ENCODE measurements at places on chromosomes 16 and 17.

DNA sequence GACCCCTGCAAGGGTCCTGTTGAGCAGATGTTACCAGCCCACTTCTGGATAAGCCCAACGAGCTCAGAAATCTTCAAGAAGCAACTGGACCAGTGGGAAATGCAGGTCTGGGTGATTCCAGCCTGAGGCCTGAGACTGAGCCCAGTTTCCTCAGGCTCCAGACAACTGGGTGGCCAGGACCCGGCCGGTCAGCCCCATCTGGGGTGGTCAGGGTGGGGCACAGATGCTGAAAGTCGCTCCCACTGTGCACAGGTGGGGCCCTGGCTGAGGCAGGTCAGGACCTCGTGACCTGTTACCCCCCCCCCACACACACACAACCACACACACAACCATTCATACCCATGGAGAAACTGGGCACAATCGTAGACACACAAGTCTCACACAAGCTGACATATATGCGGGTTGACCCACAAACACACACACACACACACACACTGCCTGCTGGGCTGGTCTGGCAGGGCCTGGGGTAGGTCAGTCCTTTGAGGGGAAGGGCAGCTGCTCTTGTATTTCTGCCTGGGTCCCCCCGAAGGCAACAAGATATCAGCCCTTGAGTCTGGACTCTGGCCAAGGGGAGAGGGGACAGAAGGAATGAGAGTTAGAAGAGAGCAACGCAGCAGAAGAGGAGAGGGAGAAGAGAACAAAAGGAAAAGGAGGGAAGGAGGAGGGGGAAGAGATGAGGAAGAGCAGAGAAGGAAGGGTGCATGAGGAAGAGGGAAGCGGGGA, 99.0 kb upstream of the CDH5 start:
- no peak for DNase-seq

DNA sequence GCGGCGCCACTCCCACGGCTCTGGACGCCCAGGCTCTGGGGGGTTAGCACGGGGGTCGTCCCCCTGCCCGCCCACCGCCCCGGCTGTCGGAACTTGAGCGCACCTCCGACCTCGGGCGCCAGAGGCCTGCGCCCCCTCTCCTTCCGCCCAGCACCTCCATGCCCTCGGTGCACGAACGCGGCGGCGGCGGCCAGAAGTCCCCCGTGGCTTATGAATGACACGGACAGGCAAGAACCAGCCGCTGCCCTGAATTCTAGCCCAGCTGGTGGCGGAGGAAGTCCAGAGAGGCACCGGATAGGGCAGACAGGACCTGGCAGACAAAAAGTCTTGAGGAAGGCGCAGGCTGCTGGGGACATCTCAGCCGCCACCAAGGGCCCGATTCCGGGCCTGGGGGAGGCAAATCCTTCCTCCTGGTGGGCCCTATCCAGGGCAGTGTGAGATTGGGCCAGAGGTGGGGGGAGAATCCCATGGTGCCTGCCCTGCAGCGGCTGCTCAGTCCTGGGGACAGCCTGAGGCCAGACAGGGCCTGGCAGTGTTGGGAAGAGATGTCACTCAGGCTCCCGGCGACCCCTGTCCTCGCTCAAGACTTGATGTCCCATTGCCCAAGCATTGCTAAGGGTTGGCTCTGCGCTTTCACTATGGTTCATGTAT, 897 bp upstream of the CYGB start:
- no peak for DNase-seq

- no peak for DNase-seq
These were observed 49.4 kb upstream of the GSE1 start for GRCh38 chr16:85563515-85564276.

DNA sequence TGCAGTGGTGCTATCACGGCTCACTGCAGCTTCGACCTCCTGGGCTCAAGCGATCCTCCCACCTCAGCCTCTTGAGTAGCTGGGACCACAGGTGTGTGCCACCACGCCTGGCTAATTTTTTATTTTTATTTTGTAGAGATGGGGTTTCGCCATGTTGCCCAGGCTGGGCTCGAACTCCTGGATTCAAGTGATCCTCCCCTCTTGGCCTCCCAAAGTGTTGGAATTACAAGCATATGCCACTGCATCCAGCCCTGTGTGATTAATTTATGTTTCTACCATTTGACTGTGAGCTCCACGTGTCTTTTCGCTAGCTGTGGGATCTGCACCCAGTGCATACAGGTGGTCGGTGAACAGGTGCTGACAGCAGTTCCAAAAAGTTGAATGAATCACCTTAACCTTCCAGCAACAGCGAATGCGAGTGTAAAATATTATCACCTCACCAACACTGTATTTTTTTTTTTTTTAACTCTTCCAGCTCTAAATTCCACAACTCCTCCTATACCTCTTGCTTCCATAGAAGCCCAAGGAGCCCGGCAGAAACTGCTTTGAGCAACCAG, 484 bp upstream of the NUDT7 start:
- DNase-seq, result no peak

GRCh38 chr17:57747221-57748017, 2.3 kb upstream of the CCDC182 start:
- peak; percentile 55 for DNase-seq

DNA sequence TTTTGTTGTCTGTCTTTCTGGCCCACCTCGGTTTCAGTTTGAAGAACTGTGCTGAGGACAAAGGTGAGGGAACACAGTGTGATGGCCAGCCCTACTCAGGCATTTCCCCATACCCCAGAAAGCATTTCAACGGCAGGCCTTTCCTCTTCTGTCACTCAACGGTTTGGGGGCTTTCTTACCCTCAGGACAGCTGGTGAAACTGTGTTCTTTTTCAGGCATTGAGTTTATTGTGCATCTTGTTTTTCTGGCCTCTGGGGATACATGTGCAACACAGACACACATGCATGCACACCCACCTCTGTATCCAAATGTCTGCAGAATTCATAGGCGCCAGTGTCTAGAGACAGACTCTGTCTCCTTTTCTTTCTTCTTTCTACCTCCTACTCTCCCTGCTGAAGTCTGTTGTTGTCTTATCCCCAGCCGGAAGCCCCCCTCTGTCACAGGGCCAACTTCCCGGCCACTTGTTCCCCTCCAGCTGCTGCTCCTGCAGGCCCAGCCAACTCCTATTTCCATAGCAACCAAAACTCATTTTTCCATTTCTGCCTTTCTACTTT, 17.0 kb downstream of the CHD9 start:
- DNase-seq, result no peak

GRCh38 chr17:30344283-30345088, 10.6 kb upstream of the TMIGD1 start:
- peak; percentile 92 for DNase-seq

DNA sequence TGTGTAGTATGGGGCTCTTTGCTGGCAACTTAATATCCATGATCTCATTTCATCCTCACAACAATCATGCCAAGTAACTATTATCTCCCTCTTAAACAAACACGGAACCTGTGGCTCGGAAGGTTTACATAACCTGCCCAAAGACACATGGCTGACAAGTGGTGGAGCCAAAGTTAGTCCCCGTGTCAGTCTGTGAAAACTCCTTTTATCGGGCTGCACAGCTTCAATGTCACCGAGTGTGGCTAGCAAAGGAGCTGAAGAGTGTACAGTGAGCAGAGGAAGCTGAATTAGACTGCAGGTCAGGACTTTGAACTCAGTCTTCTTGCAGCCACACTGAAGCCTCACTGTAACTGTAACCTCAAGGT, 80.3 kb downstream of the PARN start:
- peak; percentile 68 for DNase-seq

DNA sequence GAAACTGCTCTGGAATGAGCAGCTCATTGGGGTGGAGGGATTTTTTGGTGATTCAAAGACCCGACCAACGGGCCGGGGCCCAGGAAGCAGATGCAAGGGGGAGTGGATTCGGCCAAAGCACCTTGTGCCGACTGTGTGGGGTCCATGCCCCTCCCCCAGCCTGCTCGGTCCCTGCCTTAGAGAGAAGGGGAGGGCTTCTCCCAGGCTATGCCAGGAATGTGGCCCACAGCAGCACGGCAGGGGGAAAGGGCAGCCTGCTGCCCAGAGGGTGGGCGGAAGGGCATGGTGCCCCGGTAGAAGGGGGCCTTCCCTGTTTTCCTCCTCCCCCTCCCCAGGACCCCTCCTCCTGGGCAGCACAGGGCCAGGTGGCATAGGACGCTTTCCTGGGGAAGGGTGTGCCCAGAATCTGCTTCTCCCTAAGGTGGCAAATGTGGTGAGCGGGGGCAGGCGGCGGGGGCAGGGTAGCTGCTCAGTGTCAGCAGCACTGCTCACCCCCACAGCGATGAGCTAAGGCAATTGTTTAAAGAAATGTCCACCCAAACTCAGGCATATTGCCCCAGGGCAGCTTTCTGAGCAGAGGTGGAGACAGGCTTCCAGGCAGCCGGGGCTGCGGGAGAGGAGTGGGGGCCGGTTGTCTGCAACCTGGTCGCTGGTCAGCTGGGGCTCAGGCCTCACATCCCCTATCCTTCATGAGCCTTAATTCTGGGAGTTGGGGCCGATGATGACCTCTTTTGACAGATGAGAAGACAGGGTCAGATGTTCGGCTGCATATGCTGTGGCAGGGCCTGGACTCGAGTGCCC, 33.9 kb upstream of the MLKL start:
- no peak for DNase-seq

DNA sequence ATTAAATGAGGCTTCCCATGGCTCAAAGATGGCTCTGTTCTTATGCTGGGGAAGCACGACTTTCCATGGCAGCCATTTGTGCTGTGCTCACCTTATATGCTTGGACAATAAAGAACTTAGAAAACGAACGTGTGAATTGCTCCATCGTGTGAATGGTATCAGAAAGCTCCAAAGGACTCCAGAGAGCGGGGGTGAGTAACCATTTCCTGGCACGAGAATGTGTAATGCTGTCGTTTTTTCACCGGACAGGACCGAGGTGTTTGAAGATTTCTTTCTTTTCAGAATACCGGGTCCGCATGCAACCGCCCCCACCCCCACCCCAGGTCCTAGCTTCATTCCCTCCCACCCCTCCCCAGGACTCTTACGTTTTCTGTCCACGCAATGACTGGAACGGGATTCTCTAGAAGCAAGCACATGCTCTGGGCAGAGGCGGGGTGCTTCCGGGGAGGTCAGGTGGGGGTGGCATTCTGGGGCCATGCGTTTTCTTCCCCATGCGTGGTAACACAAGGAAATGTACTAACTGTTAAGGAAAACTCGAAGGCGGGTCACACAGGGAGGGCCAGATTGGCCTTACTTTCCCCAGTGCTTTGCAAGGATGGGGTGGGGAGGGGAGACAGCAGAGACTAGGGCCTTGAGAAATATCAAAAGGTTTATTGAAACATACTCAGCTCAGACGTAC, 26.2 kb downstream of the GPRC5B start:
- no peak for DNase-seq

DNA sequence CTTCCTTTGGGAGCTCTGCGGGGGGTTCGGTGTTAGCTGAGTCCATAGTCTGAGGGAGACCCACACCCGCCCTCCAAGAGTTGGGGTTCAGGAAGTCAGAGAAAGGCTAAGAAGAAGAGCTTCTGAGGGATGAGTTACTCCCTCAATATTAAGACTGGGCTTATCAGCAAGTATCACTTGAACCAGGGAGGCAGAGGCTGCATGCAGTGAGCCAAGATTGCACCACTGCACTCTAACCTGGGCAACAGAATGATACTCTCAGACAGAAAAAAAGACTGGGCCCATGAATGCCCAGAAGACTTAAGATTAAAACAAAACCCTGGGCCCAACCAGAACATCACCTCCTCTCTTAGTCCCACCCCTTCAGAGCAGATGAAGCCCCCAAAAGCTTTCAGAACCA, 6.0 kb downstream of the NKIRAS2 start:
- DNase-seq, result no peak

GRCh38 chr17:17582372-17582771, 9.1 kb downstream of the PEMT start:
- no peak for DNase-seq

DNA sequence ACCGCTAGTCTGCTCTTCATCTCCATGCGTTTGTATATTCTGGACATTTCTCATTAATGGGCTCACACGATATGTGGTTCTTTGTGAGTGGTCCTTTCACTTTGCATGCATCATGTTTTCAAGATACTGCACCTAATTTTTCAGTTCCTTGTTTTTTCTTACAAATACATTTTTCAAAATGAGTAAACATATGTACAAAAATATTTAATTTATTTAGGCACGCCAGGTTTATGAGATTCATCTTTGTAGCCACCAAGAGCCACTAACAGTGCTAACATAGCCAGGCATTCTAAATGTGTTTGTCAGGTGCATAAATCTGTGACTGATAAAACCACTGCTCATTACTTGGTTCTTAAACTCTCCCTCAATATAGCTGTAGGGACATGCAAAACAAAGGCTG, 375.3 kb downstream of the WWOX start:
- DNase-seq, result no peak

- DNase-seq, result no peak
These were observed 217.8 kb downstream of the GRIN2A start for GRCh38 chr16:9964426-9964825.

GRCh38 chr17:16037636-16038035, 38.0 kb downstream of the TTC19 start:
- no peak for DNase-seq

GRCh38 chr17:8475781-8476180, 40.1 kb downstream of the NDEL1 start:
- DNase-seq, result no peak

GRCh38 chr17:70420861-70421445, 251.6 kb downstream of the KCNJ2 start:
- no peak for DNase-seq

DNA sequence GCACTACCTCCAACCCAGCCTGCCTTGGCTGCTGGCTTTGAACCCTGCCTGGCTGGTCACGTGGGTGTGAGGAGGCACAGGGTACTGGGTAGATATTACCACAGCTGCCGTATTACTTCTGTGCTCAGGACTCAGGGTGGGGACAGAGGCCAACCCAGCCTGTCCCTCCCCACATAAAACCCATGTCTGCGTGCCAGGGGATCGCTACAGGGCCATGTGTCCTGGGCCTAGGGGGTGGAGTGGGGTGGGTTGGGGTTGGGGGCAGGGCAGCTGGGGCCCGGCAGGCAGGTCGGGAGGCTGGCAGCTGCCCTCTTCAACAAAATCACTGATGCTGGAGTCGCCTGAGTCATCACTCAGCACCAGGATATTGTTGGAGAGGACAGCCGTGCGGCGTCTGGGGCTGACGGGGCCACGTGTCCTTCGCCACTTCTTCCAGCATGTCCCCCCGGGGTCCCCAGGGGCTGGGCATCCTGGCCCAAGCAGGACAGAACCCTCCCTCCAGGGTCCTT, 39.7 kb upstream of the PVALEF start:
- no peak for DNase-seq

GRCh38 chr16:89369266-89369895, 121.0 kb downstream of the ANKRD11 start:
- DNase-seq, result no peak

GRCh38 chr16:70700101-70701020, 14.5 kb upstream of the MTSS2 start:
- no peak for DNase-seq

- DNase-seq, result no peak
These were observed 96.3 kb upstream of the ZNF469 start for GRCh38 chr16:88286301-88286923.
